ENCODE measurements at places on chromosomes 12 and 14.
A peak's percentile ranks its signal among the peaks of the same experiment; 100 is the strongest.

DNA sequence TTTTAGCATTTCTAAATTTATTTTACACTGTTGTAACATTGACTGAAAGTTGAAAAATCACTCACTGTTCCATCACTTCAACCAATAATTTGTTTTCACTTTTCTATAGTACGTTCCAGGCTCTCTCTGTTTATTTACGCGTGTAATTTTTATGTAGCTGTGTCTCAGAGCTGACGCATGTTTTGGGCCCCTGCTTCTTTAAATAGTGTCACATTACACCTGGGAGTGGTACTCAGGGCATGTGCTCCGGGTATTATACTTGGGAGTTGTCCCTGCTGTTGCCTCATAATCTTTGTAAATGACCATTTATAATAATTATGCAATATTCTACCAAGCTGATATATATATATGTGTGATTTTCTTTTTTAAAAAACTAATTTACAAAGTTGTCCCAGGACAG, 132.8 kb upstream of the CPM start:
- no peak for DNase-seq

GRCh38 chr12:109915171-109916040, 15.3 kb downstream of the TCHP start:
- DNase-seq, result no peak

DNA sequence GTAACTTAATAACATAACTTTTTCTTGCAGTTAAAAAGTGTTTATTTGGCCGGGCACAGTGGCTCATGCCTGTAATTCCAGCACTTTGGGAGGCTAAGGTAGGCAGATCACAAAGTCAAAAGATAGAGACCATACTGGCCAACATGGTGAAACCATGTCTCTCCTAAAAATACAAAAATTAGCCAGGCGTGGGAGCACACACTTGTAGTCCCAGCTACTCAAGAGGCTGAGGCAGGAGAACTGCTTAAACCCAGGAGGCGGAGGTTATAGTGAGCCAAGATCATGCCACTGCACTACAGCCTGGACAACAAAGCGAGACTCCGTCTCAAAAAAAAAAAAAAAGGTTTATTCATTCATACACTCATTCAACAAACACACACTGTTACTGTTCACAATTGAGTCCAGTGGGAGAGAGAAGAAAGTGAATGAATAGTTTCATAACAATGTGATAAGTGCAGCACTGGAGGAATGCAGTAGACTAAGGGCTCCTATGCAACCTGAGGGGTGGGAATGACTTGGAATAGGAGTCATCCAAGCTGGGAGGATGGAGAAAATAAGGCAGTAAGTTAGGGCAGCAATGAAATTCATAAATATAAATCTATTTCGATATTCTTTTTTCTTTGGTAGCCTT, 19.8 kb downstream of the DAD1 start:
- no peak for DNase-seq

GRCh38 chr14:92559486-92559885, 45.9 kb downstream of the RIN3 start:
- no peak for DNase-seq

GRCh38 chr12:96233168-96233567, 39.0 kb downstream of the ELK3 start:
- DNase-seq, result peak; percentile 66

GRCh38 chr14:89723930-89724627, 230.5 kb downstream of the EFCAB11 start:
- DNase-seq, result no peak

- DNase-seq, result no peak
Observed at GRCh38 chr12:12323591-12323990, 26.5 kb downstream of the MANSC1 start.

DNA sequence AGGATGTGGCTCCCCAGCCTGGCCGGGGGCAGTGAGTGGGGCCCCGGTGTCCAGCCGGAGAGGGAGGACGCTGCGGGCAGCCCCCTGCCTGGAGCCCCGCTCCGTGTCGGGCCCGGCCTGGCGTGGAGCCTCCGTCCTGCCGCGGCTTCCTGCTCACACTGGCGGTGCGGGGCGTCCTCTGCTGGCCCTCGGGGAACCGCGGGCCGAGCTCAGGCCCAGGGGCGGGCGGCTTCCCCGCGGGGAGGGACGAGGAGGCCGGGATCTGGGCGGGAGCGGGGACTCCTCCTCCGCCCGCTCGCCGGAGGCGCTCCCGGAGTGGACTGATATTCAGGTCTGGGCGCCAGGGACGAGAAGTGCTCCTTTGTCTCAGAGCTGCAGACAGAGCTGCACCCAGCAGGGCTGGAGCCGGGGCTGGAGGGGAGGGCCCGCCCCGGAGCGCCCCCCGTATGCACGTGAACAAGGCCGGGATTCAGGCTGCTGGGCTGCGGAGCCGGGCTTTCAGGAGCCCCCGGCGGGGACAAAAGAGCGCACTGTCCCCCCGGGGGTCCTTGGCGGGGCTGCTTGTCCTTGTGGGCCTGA, 2.2 kb downstream of the MMP17 start:
- DNase-seq, result peak; percentile 94

GRCh38 chr14:64303471-64303917, 9.3 kb upstream of the ESR2 start:
- no peak for DNase-seq

GRCh38 chr12:8048906-8049305, 16.4 kb downstream of the FOXJ2 start:
- DNase-seq, result no peak

DNA sequence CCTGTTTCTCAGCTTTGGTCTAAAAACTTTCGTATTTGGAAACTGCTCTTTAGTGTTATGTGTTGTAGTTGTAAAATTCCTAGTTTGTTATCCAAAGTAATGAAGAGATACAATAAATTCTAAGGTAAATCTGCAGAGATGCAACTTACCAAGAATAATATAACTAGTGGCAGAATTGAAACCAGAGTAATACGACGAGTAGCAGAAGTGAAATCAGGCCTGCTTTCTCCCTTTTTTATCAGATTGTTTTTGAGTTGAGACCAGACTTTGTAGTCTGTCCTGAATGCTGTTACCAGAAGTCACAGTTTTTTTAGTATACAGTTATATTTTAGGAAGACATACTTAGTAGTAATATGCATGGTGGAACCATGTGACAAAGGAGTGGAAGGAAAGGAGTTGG, 12.5 kb downstream of the PAPOLA start:
- no peak for DNase-seq

- DNase-seq, result no peak
Observed at GRCh38 chr14:65794674-65795279, 382.2 kb downstream of the FUT8 start.

DNA sequence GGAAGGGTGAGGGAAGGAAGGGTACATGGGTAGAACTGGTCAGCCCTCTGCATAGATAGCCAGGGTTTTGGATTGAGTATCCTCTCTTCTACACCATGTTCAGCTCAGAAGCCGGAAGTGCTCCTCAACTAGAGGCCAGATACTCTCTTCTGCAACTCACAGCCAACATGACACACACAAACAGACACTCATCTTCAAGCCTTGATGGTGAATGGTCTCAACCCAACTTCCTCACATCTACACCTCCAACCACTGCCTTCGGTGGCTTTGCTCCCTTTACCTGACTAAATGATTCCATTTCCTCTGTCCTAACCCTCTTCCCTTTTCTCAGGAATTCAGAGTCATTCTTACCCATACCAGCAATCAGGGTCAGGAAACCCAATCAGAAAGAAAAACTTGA, 7.6 kb upstream of the FKBP11 start:
- no peak for DNase-seq

DNA sequence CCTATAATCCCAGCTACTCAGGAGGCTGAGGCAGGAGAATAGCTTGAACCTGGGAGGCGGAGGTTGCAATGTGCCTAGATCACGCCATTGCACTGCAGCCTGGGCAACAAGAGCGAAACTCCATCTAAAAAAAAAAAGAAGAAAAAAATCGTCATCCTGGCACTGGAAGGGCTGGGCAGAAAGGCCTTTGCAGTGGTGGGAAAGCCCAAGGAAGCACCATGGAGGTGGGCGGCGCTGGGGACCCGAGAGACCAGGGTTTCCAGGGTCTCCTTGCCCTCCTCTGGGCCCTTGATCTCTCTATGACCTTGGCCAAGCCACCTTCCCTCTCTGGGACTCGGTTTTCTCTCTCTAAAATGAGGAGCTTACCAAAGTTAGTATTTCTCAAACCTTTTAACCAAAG, 65.4 kb downstream of the LGMN start:
- peak; percentile 15 for DNase-seq

GRCh38 chr12:101927036-101927435, 49.7 kb downstream of the DRAM1 start:
- DNase-seq, result no peak

GRCh38 chr14:20386276-20386855, 26.9 kb downstream of the TEP1 start:
- no peak for DNase-seq

GRCh38 chr12:3363608-3364007, 127.4 kb upstream of the PRMT8 start:
- DNase-seq, result no peak

GRCh38 chr14:105005329-105005928, 15.5 kb downstream of the CDCA4 start:
- DNase-seq, result no peak

- DNase-seq, result no peak
Observed at GRCh38 chr14:67583711-67584644, 16.1 kb downstream of the PIGH start.

GRCh38 chr12:55908726-55909512, 18.8 kb downstream of the PYM1 start:
- no peak for DNase-seq

DNA sequence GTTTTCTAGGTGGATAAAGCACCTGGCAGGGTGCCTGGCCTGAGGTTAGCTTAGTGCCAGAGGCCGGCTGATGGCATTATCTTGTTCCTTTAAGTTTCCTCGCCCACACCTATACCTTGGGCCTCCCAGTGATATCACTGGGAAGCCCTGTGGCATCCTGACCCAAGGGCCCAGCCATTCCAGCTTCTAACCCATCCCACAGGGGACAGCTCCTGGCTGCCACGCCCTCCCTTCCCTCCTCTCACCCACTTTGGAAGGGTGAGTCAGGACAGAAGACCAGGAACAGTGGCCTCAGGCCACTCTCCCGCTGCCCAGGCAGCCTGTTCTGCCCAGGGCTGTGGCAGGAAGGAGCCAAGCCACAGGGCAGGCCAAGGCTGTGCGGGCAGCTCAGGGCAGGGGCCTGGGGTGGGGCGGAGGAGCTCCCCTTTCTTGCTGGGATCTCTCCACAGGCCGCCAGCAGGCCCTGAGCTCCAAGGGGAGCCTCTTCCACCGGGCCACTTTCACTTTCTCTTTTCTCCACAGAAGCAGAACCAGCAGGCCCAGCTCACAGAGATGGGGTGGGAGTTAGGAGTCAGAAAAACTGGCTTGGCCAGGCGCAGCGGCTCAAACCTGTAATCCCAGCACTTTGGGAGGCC, 75.1 kb downstream of the IRF2BPL start:
- DNase-seq, result peak; percentile 77

DNA sequence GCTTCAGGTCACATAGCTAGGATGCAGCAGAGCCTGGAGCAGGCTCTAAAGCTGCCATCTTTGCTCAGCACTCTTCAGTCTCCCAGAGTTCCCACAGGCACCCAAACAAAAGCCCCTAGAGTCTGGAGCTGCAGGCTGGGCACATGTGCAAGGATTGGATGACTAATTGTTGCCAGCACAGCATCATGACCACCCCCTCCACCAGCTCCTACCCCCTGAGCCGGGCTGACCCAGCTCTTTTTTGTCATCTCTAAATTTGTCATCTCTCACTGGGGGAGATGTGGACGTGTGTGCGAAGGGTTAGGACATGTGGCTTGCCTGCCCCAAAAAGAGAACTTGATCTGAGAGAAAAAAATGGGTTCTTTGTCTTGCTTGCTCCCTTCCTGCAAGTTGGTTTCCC, 4.3 kb upstream of the MMP19 start:
- DNase-seq, result no peak

DNA sequence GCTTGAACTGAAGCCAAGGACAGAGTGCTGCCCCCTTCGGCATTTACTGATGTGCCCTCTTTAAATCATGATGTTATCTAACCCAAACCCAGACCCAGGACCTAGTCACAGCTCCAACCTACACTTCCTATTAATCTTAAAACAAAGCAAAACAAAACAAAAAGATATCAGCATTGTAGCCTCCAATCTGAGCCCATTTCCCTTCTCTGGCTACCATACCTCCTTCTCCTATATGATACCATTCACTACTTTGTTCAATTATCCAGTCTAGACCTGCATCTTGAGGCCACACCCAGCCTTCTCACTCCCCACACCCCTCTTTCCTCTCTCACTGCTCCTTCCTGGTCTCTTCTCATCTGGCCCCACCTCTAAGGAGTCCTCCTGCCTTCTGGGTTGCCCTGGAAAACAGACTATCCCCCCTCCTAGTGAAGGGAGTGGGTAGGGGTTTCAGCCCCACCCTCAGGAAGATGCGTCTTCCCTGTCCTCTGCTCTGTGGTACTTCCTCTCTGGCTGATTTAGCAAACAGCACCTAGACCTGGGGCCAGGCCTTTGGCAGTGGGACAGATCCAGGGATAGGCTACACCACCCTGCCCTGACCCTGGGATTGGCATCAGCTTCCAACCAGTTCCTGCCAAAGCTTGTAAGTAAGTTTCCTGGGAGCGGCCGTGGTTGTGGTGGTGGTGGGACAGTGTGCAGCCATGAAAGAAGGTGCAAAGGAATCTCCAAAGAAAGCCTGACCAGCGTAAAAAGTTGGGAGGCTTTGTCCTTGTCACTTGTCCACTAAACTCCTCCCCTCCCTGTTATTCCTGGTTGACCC, 3.3 kb downstream of the LTB4R start:
- no peak for DNase-seq

GRCh38 chr14:101950100-101950499, 14.3 kb upstream of the DYNC1H1 start:
- no peak for DNase-seq

GRCh38 chr12:122366685-122367475, 55.6 kb downstream of the CLIP1 start:
- no peak for DNase-seq

DNA sequence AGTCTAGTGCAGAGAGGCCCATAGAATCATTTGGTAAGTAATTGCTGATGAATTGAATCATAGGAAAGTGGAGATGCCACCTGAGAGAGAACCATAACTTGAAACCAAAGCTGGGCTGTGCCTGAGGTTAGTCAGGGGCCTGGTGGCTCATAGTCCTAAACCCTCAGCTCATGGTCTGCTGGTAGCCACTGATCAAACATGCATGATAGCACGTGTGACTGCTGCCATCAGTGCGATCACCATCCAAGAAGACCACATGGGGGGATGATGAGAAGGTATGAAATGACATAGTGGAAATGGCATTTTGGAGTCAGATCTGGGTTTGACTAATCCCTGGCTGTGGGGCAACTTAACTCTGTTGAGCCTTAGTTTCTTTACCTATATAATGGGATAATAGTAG, 190.5 kb downstream of the CACNA1C start:
- DNase-seq, result no peak

Measured in ovary (tissue), 10 donors.